ENCODE measurements at places on chromosomes 4 and X. TPM values are rescaled to one million over a fixed set of nuclear protein-coding genes. Genes with fewer than 3 reads are reported as not detected.

DNA sequence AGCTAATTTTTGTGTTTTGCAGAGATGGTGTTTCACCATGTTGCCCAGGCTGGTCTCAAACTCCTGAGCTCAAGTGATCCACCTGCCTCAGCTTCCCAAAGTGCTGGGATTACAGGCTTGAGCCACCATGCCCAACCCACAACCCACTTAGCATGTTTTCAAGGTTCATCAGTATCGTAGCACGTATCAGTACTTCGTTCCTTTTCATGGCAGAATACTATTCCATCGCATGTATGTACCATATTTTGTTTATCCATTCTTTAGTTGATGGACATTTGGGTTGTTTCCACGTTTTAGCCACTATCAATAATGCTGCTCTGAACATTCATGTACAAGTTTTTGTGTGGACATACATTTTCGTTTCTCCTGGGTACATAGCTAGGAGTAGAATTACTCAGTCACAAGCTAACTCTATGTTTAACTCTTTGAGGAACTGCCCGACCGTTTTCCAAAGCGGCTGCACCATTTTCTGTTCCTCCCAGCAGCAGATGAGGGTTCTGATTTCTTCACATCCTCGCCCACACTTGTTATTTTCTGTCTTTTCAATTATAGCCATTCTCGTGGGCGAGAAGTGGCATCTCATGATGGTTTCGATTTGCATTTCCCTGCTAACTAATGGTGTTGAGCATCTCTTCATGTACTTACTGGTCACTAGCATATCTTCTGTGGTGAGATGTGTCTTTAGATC is 32.5 kb downstream of the MAN2B2 start:
- DNase-seq, result no peak

DNA sequence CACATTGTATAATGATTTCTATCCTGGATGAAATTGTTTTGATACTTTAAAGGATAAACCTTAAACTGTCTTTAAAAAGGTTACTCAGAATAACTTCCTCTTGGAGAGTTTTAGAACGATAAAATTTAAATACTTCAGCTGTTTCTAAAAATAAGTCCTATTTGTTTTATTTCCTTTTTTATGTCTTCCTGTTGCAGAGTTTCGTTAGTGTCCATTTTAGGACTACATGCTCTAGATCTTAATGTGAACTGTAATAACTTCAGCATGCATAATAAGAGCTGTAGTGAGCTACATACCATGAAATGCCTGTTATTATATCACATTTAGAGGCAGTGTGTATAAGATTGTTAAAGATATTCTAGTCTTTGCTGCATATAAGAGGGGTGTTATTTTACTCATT is 14.6 kb downstream of the ATP10D start:
- DNase-seq, result no peak

DNA sequence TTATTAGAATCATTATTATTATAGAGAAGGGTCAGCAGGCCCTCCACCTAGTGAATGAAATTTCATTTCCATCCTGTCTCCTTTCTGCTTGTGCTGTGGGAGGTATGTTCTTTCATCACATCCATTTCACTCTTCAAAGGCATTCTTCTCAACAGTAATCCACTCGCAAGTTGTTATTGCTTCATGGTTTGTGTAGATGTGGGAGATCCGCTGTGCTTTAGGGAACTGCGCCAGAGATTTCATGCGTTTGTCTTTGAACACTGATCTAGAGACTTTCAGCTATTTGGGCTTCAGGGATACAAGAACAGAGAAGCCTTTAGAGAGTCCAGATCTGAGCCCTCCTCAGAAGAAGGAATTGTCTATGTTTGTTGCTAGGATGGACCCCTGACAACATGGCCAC is 53.5 kb upstream of the PUDP start:
- no peak for DNase-seq

GRCh38 chr4:71857713-71858451 is 74.0 kb upstream of the GC start:
- DNase-seq, result no peak

DNA sequence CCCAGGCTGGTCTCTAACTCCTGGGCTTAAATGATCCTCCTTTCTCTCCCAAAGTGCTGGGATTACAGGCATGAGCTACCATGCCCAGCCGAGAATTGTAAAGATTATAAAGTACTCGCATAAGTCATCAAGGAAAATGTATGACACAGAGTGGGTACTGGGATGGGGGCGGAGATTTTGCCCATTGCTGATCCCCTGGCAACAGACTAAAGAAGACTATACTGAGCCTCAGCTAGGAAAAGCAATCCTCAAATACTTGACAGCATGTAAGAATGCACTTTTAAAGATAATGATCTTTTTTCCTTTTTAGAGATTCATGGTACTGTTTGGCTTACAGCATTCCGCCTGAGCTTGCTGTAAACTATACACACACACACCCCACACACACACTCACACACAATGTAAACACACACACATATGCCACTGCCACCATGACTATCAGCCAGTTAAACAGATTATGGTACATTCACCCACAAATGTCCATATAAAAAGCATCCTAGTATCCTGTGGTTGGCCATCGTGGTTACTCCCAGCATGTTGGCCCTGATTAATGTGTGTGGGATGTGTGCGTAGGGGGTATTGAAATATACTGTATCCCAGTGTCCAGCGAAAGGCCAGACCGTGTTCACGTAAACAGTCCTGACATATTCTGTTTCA is 113.0 kb downstream of the AMELX start:
- no peak for DNase-seq

DNA sequence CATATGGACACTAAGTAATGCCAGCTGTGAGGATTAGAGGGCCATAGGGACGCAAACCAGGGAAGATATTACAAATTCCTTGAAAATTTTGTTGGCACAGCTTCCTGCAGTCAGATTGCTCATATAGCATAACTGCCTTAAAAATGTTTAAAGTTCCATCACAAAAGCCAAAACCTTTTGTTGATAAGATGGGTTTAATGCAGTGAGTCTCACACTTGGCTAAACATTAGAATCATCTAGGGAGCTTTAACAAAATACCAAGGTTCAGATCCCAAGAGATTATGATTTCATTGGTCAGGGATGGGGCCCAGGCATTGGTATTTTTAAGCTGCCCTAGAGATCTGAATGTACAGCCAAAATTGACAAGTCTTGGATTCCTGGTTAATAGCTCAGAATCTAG is 376.5 kb upstream of the MAD2L1 start:
- DNase-seq, result no peak

RAB39B gene
- 11.1 TPM for total RNA-seq

IL2 gene
- total RNA-seq, result not detected

FAM184B gene
- total RNA-seq, result not detected
